Stimulated activated CD8-positive, alpha-beta memory T cell treated with anti-CD3 and anti-CD28 coated beads, Interleukin-7, amount 100 ng/mL, for 4 hours (primary cell): ENCODE measurements at places on chromosomes 6 and 20.

- DNase-seq: no peak
Measured at GRCh38 chr20:62200491-62201172, 17.8 kb downstream of the MTG2 start.

- DNase-seq: no peak
Measured at GRCh38 chr6:156406099-156406498, 371.1 kb upstream of the ARID1B start.

DNA sequence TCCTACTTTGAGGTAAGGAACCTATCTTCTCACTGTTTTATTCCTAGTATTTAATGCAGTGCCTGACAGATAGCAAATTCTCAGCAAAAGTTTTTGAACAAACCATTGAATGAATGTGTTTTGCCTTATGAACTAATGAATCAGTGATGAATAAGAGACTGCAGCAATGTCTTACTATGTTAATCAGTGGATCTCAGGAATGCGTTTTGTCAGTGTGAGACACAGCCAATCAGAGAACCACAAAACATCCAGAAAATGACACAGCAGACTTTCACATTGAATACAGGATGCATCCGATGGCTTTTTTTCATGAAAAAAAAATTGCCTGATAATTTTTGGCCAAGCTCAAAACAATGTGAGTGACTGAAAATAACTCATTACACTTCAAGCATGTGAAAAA, 270.5 kb downstream of the BMP2 start:
- no peak for DNase-seq

DNA sequence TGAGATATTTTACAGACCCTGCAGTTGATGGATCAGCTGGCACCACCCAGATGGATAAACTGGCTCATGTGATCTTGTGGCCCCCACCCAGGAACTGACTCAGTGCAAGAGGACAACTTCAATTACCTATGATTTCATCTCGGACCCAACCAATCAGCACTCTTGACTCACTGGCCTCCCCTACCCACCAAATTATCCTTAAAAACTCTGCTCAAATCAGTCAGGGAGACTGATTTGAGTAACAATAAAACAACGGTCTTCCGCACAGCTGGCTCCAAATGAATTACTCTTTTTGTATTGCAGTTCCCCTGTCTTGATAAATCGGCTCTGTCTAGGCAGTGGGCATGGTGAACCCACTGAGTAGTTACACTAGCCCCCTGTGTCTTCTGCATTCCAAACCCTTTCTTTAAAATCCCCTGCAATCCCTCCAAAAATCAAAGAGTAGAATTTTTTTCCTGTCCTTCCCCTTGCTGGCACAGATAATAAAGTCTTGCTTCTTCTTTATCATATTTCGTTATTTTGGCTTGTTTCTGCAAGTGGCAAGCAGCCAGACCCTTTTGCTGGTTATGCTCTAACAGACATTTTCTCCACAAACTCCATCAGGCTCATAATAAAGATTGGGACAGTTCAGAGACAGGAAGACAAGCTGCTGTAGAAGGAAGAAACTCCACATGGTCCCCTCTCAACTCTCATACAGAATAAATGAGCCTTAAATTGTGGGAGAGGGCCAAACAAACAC, 48.3 kb downstream of the OR2B6 start:
- DNase-seq: no peak

GRCh38 chr20:3051385-3052019, 5.7 kb downstream of the MRPS26 start:
- DNase-seq: no peak

GRCh38 chr20:45229264-45230056, 8.3 kb downstream of the SEMG2 start:
- no peak for DNase-seq

GRCh38 chr6:160146454-160147145, 25.0 kb downstream of the SLC22A1 start:
- DNase-seq: no peak

DNA sequence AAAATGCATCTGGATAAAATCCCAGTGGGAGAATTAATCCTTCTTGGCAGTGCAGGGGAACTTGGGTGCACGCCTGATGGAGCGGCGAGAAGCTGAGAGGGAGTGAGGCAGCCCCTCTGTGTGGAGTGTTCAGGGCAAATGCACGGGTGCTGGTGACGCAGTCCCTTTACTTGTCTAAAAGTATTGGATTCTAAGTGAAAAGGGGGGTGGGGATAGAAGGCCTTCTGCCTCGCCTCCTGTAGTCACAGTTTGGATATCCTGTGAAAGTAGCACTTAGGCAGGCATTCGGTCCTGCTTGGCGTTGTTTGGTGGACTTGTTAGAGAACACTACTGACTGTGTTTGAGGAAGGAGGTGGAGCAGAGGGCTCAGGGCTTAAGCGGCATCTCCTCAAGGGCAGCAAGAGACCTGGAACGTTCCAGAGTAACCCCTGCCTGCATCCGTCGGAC, 39.3 kb downstream of the PHACTR3 start:
- DNase-seq: no peak

DNA sequence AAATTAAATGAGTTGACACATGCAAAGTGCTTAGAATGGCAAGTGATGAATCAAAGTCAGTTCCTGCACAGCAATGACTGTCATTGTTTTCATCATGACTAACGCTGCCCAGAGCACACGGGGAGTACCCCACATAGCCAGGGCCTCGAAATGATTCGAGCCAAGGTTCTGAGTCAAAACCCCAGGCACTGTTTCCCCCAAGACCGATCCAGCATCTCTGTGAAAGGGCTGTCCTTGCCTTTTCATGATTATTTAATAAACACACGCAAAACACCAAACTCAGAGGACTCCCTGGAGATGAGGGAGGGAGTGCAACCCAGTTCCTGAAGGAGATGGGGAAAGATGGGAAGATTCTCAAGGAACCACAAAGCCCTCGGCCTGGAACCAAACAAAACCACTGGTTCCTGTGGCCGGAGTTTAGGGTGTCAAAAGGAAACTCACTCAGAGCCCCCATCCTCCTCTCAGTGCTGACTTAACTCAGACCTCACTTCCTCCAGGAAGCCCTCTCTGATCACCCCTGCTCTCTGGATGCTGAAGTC, 3.8 kb downstream of the PREX1 start:
- peak; percentile 46 for DNase-seq

DNA sequence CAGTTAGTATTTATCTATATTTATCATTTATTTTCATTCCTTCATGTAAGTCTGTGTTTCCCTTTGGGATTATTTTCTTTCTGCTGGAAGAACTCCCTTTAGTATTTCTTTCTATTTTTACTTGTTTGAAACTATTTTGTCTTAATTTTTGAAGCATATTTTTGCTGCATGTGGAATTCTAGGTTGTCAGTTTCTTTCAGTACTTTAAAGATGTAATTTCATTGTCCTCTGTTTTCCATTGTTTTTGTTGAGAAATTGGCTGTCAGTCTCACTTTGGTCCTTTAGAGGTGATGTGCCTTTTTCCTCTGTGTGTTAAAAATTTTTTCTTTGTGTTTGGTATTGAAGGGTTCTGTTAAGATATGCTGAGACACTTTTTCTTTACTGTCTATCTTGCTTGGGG, 17.1 kb downstream of the RNF182 start:
- no peak for DNase-seq

DNA sequence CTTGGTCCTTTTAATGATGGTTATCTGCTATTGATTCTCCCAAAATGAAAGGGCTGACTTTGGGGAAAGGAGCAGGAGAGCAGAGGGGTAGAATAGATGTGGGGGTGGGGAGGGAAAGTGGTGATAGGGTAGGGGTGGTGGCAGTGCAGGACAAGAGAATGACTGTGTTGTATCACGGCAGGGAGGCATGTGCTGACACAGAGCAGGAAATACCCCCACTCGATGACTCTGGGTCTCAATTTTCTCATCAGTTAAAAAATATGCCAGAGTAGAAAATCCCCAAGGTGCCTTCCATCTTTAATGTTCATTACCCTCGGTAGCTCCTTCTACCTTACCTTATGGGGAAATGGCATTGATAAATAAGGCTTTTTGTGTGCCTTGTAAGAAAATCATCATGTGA, 79.0 kb upstream of the ATXN1 start:
- DNase-seq: no peak

- DNase-seq: no peak
Measured at GRCh38 chr20:62246872-62247652, 8.7 kb downstream of the OSBPL2 start.

DNA sequence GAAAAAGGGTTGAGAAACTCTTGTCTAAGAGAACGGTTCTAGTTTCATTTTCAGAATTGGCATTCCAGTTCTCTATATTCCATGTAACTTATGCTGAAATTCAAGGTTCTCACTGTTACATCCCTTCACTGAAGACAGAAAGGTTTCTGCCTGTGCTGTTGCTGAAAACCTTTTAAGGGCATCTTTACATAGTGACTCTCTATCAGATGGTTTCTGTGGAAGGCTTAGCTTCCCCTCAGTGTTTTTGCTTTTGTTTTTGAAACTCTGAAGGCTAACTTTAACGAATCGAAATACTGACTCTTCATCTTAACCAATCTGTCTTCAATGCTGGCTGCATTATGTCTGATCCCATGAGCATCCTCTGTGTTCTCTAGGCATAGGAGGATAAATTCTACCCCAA, 1286.2 kb upstream of the EYS start:
- no peak for DNase-seq

DNA sequence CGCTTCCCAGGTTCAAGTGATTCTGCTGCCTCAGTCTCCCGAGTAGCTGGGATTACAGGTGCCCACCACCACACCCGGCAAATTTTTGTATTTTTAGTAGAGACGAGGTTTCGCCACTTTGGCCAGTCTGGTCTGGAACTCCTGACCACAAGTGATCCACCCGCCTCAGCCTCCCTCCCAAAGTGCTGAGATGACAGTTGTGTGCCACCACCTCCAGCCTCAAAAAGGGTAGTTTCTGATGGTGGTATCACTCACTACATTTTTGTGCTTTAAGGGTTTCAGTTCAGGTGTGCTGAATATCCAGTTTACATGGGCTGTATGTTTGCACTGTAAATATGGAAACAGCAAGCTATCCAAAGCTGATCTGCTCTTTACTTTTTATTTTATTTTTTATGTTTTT, 12.1 kb upstream of the ADGRG6 start:
- no peak for DNase-seq

GRCh38 chr20:38900606-38901005, 25.6 kb upstream of the FAM83D start:
- no peak for DNase-seq

DNA sequence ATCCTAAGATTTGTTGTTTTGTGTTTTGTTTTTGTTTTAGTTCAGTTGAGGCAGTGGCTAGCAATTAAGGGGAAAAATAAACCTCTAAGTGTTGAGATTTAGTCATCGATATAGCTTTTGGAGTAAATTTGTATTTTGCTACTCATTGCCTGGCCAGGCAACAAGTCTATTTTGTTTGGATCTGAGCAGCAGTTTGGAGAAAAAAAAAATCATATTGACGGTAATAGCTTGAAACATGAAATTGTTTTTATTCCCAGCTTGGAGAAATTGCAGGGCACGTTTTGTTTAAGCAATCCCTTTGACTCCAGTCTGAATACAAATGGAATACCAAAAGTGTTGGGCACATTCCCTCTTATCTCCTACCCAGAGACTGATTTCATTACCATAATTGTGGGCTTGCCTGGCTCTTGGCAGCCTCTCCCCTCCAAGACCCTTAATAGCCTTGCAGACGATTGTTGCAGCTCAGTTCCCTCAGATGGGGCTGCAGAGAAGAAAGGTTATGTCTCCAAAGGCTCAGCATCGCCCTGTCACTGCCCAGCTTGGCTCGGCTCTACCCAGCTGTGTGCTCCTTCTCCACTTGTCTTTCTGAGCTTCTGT, 56.0 kb downstream of the ISM1 start:
- no peak for DNase-seq

DNA sequence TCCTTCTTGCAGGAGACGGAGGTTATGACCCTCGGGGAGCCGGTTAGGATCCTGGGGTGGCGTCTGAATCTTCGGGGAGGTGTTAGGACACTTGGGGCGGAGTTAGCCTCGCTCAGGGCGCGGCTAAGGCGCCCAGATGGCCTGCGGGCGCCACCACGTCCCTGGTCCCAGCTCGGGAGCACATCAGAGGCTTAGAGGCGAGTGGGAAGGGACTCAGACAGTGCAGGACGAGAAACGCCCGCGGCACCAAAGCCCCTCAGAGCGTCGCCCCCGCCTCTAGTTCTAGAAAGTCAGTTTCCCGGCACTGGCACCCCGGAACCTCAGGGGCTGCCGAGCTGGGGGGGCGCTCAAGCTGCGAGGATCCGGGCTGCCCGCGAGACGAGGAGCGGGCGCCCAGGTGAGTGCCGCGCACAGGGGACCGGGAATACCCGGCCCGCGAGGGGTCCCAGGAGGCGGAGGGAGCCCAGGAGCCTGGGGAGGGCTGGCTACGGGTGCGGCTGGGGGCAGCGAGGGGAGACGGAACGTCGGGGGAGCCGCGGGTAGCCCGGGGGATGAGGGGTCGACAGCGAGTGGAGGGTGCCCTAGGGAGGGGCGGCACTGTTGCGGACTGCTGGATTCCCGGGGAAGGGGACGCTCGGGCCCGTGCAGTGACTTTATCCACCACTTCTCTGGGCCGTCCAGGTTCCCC, at the start of gene HCK:
Gene HCK, plus strand, starts transcription at position 153 of the 688 bp plus-strand sequence.
- DNase-seq: no peak

- DNase-seq: no peak
Measured at GRCh38 chr6:36376742-36377141, 10.7 kb downstream of the ETV7 start.

DNA sequence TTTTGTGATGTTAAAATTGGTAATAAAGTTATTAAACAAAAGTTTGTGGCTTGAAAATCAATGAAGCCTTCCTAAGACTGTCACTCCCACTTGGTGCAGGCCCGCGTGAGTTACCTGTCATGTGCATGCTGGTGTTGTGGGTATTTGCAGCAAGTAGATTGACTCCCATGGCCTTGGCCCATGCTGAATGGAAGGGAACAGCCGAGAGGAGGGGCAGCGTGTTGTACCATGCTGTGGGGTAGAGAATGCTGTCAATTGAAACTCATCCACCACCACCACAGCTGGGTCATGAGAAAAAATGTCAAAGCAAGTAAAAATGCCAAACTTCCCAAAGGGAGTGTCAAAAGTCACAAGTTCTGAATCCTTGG, 12.7 kb upstream of the VNN1 start:
- no peak for DNase-seq

DNA sequence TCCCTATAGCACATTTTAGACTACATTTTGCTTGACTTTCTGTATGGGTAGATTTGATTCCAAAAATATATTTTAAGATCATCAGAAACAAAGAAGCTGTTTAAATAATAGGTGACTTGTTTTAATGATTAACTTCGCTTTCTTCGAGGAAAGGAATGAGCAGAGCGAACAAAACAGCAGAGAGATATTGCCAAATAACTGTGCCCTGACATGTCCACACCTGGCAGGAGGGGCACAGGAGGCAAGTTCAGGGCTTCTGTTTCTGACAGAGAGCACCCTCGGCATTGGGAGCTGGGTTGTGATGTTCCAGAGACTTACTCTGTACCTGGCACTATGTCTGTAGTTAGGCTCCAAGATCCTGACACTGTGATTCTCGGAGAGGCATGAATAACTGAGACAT, 155.7 kb upstream of the SASH1 start:
- no peak for DNase-seq

DNA sequence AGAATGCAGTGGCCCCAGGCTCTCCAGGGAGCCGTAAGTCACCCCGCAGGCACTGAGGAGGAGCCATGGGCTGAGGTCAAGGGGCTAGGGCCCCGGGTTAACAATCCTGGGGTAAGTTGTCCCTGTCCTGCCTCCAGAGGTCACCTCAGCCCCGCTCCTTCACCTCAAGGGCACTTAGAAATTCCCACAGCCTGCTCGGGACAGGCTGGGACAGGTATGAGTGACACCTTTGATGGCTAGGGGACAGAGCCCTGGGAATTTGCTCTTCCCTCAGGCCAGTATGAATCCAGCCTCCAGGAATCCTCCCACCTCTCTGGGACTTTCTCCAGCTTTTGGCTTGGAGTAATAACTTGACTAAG, 3.5 kb upstream of the GRM4 start:
- no peak for DNase-seq
